NB4 (cell line): ENCODE measurements at places on chromosomes 5 and 9.

- DNase-seq = no peak
Measured at GRCh38 chr5:186091-187041, 4.9 kb upstream of the LRRC14B start.

- no peak for DNase-seq
Measured at GRCh38 chr5:10192309-10192708, 57.4 kb downstream of the ATPSCKMT start.

GRCh38 chr5:152689250-152689711, 284.2 kb upstream of the NMUR2 start:
- no peak for DNase-seq

DNA sequence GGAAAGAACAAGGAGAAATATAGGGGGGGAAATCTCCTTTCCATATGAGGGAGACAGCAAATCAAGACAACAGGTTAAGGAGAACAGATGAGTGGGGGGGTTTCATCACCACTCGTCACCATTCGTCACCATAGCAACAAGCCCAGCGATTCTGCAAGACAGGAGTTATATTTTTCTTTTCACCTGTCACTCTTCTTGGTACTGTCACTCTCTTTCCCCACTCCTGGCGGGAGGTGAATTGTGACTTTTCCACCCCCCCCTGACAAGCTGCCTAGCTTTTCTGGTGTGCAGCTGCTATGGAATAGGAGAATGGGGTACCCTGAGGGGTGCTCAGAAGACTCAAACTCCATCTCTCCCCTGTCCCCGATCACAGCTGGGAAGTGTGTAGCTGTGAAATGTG, 239.9 kb downstream of the FAM114A2 start:
- DNase-seq = no peak

DNA sequence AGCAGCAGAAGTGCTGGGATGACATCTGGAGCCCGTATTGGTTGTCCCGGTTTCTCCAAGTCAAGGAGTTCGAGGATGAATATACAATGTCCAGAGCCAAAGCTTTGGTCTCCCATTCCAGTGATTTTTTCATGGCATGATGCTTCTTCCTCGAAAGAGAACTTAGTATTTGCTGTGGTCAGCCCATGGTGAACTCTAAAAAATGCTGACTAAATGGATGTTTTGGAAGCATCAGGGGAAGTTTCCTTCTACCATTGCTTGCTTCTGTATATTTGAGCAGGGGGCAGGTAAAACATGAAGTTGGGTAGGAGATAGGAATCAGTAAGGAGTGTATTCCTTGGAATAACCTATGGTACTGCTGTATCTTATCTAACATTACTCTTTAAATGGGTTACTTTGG, 8.6 kb downstream of the TTC23L start:
- no peak for DNase-seq

- DNase-seq = no peak
Measured at GRCh38 chr5:95424526-95424925, 33.4 kb downstream of the FAM81B start.

DNA sequence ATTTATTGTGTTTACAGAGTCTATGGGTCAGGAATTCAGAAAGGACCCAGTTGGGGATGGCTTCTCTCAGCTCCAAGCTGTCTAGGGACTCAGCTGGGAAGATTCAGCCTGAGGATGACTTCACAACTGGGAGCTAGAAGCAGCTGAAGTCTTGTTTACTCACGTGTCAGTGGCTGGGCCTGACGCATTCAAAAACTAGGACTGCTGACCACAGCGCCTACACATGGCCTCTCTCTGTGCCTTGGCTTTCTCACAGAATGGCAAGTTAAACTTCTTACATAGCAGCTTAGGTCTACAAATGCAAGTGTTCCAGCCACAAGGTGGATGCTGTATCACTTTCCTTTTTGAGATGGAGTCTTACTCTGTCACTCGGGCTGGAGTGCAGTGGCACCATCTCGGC, 16.3 kb upstream of the PPP2CA start:
- DNase-seq = no peak

GRCh38 chr9:94199776-94200175, 59.3 kb upstream of the ZNF169 start:
- DNase-seq = no peak

GRCh38 chr5:59371525-59372127, 521.9 kb downstream of the PDE4D start:
- no peak for DNase-seq

DNA sequence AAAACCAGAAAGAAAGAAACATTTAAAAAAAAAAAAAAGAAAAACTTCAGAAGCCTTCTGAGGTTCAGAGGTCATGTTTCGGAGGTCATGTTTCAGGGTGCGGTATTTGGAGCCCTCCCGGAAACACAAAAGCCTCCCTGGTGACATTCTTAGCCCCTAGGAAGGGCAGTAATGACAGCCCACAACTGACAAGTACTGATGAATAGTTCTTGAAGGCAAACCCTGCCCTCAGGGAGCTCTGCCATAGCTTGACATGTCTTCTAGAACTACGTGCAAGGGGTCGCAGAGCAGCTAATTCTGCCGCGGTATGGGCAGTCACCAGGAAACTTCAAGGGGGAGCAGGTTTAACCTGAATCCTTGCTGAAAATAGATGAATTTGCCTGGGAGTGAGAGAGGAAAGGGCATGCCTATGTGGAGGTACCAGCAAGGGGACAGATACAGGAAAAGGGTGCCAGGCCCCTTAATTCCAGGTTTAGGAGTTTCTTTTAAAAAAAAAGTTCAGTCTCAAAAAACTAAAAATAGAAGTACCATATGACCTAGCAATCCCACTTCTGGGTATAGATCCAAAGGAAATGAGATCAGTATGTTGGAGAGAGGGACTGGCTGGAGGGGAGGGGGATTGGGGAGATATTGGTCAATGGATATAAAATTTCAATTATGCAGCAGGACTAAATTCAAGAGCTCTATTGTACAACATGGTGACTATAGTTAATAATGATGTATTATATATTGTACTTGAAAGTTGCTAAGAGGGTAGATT, 98.4 kb downstream of the C9orf152 start:
- no peak for DNase-seq

DNA sequence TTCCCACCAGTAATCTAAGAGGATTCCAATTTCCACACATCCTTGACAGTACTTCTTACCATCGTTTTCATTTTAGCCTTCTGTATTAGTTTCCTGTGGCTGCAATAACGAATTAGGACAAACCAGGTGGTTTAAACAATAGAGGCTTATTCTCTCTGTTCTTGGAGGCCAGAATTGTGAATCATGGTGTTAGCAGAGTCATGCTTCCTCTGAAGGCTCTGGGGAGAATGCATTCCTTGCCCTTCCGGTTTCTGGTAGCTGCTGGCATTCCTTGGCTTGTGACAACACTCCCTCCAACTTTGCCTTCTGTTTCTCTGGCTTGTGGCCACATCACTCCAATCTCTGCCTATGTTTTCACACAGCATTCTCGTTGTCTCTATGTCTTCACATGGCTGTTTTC, 23.5 kb downstream of the RIGI start:
- DNase-seq = no peak

DNA sequence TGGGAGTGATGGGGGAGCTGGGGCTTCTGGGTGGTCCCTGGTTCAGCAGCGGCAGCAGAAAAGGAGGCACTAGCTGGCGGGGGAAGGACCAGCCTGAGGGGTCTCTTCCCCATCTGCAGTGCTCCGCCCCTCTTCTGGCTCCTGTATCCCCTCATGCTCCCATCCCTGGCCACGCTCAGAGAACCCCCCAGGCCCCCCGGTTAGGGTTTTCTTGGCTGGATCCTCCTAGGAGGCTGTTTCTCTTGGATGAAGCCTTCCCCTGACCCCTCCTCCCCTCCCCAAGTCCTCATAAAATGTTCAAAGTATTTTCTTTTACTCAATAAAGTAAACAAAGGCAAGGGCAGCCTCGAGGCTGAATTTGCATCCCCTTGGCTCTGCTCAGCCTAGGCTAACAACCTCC, 60.8 kb downstream of the FGF18 start:
- no peak for DNase-seq

GRCh38 chr5:151569132-151570046, 21.7 kb downstream of the FAT2 start:
- no peak for DNase-seq

DNA sequence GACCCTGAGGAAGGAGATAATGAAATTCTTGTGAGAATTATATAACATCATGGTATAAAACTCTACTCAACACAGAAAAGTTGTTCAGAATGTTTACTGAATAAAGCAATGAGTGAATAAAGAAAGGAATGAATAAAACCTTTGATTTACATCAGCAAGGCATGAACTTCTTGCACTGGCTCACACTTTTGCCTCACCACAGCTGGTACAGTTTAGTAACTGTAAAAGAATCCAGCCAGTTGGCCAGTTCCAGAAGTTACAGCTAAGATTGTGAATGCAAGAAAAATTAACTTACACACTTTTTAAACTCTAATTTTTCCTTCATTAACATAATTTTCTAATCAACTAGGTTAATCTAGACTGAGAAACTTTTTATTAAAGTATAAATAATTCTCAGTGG, 490.9 kb downstream of the NFIB start:
- DNase-seq = no peak

- DNase-seq = no peak
Measured at GRCh38 chr5:146873186-146873917, 5.2 kb downstream of the PPP2R2B start.

DNA sequence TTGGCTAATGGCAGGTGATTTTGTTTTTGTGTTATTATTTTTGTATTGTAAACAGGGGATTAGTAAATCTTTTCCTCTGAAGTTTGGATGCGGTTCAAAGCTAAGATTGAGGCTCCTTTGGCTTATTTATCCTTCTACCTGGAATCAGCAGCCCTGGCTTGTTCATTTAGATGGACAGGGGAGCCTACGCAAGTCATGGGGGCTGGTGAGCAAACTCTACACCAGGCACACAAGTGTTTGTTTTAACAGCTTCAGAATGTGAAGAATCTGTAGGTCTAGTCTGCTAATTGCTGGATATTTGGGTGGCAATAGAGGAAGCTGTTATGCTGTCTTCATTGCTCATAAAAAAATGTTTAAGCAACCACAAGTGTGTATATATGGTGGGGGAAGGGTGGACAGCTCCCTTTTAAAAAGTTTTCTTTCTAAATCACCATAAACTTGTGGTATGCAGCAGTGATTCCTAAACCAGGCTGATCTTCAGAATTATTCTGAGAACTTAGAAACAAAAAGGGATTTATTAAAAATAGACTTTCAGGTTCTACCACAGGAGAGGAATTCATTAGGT, 20.7 kb downstream of the ZNF462 start:
- peak; percentile 16 for DNase-seq

GRCh38 chr9:133976191-133976861, 15.8 kb downstream of the VAV2 start:
- no peak for DNase-seq

DNA sequence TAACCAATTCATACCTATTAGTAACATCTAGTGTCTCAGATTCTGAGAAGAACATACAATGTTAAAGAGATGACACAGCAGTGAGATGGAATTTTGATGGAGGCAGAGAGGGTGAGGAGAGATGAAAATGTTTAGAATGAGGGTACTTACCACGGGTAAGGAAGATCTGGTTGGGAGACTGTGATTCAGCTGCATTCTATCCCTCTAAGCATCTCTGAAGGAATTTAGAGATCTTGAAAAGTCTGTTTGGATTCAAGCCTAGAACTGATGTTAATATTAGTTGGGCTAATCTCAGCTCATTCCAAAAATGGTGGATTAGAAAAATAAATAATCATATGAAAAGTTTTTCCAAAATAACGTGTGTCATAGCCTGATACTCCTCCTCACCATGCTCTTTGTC, 191.5 kb upstream of the CLINT1 start:
- DNase-seq = no peak

DNA sequence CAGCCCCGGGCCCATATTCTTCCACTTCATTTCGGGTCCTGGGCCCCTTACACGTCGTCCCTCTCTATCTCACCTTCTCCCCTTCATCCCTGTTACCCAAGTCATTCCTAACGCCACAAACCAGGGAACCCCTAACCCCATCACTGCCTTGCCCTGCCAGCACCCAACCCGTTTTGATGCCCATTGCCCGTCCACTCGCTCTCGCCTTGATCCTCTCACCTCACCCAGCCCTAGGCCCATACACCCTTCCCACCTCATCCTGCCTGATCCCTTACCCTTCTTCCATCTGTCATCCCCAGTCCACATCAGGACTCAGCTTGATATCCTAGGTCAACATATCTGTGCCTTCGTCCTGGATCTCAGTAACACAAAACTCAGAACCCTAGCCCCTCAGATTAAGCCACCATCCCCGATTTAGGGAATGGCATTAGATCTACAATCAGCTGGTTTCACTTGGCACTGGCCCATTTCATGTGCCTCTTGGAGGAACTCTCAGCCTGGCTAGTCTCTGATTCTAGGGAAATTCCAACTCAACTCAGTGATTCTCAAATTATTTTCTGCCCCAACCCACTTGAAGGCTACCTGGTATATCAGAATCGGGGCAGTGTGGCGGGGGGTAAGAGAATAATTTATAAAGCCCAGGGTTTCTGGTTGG, 489 bp downstream of the CHMP5 start:
- no peak for DNase-seq

- peak; percentile 94 for DNase-seq
Measured at GRCh38 chr9:124342776-124343485, 72.3 kb downstream of the PSMB7 start.

DNA sequence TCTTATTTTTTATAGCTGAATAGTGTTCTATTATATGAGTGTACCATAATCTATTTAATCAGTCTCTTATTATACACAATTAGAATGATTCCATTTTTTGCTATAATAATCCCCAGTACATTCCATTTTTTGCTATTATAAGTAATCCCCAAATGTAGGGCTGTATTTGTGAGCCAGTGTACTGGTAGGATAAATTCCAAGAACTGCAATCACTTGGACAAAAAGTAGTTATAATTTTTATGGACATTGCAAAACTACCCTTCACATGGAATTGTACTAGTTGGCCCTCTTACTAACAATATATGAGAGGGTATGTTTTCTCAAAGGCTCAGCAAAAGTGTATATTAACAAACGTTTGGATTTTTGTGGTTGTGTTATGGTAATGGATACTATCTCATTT, 481.7 kb upstream of the CLINT1 start:
- DNase-seq = no peak

DNA sequence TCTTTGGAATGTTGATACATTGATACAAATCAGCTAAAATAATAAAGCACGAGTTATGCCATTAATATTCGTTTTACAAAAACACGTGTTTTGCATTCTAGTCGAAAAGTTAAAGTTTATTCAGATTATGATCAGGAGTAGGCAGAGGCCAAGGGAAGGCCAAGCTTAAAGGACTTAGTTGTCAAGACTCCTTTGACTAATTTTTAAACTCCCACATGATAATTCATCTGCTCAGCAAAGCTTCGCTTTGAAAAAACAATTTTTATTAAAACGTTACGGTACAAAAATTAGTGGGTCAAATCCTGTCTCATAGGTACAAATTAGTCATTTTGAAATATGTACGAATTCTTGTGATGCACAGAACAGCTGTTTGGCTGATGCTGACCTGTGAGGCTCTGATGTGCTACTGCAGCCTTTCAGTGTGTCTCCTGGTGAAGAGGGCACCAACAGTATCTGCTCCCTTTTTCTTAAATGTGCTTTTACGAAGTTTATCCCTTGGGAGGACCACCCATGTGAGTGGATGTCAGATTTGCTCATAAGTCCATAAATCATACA, 23.0 kb upstream of the NR3C1 start:
- no peak for DNase-seq

GRCh38 chr5:74212336-74212735, 428.2 kb downstream of the ENC1 start:
- DNase-seq = peak; percentile 72

GRCh38 chr9:83208065-83208850, 145.3 kb upstream of the RASEF start:
- no peak for DNase-seq
